Stimulated activated CD8-positive, alpha-beta memory T cell treated with anti-CD3 and anti-CD28 coated beads, Interleukin-7, amount 100 ng/mL, for 1 hour (primary cell): ENCODE measurements at places on chromosomes 4 and X.

- DNase-seq: no peak
Measured at GRCh38 chrX:15606136-15606535, 5.4 kb upstream of the ACE2 start.

- DNase-seq: no peak
Measured at GRCh38 chr4:39410415-39410814, 3.7 kb downstream of the KLB start.

GRCh38 chr4:175453456-175453855 lies 358.6 kb downstream of the GPM6A start:
- DNase-seq: no peak

- DNase-seq: no peak
Measured at GRCh38 chrX:12978205-12979025, 3.5 kb downstream of the TMSB4X start.

DNA sequence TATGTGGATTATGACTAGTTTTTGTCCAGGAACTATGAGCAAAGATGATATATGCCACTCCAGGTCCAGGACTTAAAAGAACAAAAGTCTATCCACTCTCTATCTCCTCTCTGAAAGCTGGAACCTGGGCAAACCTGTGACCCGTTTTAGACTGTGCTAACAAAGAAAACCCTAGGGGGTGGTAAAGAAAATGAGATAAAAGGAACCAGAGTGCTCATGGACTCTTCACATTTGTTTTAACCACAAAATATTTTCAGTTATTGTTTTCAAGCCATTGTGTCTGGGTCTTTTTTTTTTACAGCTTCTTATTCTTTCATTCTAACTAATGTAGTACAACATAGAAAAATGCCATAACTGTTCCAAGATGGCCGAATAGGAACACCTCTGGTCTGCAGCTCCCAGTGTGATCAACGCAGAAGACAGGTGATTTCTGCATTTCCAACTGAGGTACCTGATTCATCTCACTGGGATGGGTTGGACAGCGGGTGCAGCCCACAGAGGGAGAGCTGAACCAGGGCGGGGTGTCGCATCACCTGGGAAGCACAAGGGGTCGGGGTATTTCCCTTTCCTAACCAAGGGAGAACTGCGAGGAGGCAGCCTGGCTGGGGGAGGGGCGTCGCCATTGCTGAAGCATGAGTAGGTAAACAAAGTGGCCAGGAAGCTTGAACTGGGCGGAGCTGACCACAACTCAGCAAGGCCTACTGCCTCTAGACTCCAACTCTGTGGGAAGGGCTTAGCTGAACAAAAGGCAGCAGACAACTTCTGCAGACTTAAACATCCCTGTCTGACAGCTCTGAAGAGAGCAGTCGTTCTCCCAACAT lies 45.1 kb downstream of the CHM start:
- DNase-seq: no peak

DNA sequence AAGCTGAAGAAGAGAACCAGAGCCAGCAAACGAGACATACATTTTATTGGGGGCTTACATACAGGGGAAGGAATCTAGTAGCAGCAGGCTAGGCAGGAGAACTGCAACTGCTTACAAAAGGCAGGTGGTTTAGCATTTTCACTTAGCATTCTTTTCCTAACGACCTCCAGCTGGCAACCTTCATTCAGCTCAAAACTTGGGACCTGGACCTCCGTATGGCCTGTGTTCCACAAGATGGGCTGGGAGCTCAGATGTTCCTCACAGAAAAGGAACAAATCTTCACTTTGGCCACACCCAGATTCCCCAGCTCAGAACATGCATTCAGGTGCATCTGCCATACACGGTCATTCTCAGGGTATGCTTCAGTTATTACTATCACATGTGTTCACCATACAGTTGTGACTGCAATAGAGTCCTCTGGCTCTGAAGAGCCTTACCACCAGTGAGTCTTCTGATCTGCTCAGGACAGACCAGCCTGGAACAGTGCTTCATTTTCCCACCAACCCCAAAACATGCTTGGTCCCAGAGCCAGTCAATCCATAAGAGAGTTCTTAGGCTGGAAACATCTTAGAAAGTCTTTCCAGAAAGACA lies 29.6 kb upstream of the AP1AR start:
- DNase-seq: no peak

GRCh38 chrX:130879869-130880268 lies 23.1 kb downstream of the ENOX2 start:
- DNase-seq: no peak

GRCh38 chr4:104494822-104495559 lies at the start of gene CXXC4:
Gene CXXC4 (minus strand): TSS chr4:104494894. CDS start chr4:104491802, 3,092 bp downstream.
- no peak for DNase-seq

- no peak for DNase-seq
Measured at GRCh38 chr4:101693842-101694398, 96.6 kb upstream of the BANK1 start.

- DNase-seq: no peak
Measured at GRCh38 chrX:49155243-49155899, 7.2 kb upstream of the MAGIX start.

DNA sequence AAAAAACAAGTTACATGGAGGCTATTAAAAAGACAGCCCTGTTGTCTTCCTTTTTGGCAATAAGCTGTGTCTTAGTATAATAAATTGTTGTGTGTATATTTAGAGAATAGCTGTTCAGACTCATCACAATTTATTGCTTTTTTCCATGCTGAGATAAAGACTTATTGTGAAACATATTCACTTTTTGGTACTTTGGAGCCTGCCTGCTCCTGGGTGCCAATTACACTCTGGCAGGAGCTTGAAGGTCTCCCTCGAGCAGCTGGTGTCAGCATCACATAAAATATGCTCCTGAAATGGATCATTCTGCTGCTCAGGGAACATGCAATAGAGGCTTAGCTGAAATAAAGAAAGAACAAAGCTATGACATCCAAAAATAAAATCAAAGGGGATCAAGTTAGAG lies 211.6 kb upstream of the DKK2 start:
- no peak for DNase-seq

DNA sequence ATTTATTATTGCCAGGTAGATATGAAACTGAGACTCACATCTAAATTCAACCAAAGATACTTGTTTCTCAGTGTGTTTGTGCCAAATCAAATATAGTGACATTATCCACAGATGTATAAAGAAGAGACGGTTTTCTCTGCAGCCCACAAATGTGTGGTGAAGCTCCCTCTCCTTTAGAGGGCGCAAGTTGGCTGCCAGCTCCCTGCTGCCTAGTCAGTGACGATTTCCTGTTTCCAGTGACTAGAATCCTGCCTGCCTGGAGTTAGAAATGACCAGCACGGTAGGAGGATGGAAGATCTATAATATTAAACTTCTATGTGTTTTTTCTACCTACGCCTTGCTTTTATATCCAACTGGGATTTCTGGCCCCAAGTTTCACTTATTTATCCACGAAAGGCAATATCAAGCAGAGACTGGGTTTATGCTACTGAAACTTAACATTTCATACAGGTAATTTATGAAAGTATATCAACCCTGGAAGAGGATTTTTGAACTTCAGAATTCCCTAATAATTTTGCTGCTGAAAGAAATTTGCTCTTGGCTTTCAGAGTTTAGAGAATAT lies 1793.7 kb upstream of the TENM3 start:
- no peak for DNase-seq

DNA sequence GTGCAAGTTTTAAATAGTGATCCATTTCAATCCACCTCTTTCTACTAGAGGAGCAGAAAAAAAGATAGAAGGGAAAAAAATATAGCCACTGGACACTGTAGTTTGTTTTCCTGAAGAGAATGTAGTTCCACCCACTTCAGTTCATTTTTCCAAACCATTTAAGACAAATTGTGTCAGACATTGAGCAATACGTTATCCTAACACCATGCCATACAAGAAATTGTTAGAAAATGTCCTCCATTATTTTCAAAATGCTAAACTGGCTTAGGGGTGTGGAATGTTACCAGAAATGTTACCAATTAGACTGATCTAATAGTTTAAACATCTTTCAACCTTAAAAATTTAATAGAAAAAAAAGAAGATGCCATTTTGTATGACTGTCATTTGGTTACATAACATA lies 48.6 kb upstream of the ETNPPL start:
- no peak for DNase-seq

- no peak for DNase-seq
Measured at GRCh38 chr4:147580396-147580795, 36.8 kb upstream of the TMEM184C start.

GRCh38 chr4:70992391-70992881 lies 1.0 kb upstream of the DCK start:
- no peak for DNase-seq

DNA sequence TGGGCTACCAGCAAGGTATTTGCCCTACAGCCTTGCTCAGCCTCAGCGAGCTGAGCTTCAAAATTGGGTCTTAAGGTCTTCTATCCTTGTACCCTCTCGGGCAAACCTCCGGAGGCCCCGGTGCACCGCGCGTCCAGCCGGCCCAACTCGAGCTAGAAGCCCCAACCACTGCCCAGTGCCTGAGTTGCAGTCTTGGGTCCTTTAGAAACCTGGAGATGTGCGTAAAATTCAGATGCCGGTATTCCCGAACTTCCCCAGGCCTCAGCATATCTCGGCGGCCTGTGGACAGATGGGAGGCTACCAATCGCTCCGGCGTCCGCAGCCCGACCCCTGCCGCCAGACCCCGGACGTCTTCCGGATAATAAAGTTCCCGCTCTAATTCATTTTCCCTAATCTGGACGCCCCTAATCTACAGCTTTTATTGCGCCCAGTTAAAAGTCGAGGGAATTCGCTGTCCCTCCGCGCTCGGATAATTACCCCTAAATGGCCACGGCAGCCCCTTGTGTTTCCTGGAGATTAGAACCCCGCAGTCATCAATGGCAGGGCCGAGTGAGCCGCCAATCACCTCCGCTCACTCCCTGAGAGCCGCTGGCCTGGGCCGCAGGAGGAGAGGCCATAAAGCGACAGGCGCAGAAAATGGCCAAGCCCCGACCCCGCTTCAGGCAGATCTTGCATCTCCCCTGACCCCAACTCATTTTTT lies 1.5 kb upstream of the MSX1 start:
- no peak for DNase-seq

DNA sequence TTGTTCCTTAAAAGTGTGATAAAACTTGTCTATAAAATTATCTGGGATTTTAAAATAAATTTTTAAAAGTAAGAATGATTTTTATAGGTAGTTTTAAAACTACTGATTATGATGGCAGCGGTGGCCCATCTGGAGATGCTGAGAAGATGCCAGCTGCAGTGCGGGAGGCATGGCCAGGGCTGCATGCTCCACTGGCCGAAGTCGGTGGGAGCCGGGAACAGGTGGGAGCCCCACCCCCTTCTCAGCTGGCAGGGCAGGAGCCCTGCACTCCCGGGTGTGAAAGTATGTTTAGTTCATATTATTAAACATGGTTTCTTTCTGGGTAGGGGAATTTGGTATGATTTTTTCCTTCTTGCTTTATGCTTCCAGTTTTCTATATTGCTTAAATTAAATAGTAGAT lies 63.8 kb downstream of the CORIN start:
- no peak for DNase-seq

DNA sequence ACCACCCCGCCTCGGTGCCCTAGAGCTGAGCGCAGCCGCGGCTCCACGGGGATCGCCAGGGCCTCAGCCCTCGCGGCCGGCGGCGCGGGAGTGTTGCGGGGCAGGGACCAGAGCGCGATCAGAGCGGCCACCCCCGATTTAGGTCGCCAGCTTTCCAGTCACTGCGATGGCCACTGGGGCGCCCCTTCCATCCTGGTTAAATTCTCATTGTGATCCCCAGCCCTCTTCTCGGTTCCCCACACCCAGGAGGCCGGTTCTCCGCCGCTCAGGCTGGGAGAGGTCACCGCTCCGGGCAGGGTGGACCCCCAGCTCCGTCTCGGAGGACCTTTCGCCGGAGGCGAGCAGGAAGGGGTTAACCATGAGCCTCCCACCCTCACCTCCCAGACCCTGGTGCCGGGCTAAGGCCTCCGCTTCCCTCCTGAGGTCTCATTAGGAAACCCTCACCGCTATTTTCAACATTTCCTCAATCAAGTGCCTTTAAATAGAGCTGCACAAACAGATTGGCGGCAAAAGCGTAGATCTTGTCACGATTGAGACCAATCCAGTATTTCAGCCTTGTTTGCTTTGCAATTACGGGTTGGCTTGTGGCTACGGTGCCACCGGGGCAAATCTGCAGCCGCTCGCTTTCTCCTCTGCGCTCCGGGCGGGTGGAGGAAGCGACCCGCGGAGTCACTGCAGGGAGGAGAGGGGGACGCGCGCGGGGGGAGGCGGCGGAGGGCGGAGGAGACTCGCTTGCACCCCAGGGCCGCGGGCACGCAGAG lies 8.3 kb upstream of the HAND2 start:
- DNase-seq: no peak

- DNase-seq: no peak
Measured at GRCh38 chrX:118181030-118181429, 64.4 kb upstream of the KLHL13 start.

DNA sequence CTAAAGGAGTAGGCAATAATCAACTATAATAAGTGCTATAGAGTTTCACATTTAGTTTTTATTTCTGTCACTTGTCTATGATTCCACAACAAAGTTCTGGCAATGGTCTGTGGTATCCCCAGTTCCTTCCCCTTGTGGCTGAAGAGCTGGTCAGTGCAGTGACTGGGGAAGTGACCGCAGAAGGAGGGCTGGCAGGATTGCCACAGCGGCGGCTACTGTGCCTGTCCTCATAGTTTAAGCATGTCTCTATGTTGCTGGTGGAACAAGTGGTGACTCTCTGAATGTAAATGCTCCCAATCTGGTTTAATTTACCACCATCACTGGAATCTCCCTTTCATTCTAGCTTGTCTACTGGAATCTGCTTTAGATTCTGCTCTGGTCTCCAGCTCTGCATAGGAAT lies 170.6 kb upstream of the GK2 start:
- no peak for DNase-seq

DNA sequence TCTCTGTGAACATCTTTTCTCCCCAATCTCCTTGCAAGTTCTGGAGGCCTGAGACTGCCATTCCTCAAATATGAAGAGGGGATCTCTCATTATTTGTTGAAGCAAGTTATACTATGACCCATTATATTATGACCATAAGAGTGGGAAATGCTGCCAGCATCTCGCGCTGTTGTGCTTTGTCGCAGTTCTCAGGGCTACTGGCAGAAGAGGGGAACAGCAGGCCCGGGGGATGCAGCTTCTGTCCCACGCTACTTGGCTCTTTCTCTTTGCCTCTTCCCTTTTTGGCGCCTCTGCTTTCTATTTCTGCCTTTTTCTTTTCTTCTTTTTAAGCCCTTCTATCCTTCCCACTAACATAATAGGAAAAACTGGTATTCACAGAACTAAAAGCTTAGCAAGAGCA lies 64.2 kb downstream of the GEMIN8 start:
- no peak for DNase-seq

GRCh38 chr4:77600521-77601451 lies 4.8 kb upstream of the CXCL13 start:
- no peak for DNase-seq

- DNase-seq: no peak
Measured at GRCh38 chr4:52939739-52940138, 77.6 kb downstream of the RASL11B start.

GRCh38 chrX:101191217-101191750 lies 28.3 kb upstream of the DRP2 start:
- DNase-seq: no peak

GRCh38 chrX:17375367-17375636 lies 302 bp downstream of the NHS start:
- DNase-seq: no peak

GRCh38 chrX:65871671-65872311 lies 168.1 kb downstream of the VSIG4 start:
- no peak for DNase-seq

GRCh38 chr4:98586962-98587354 lies 71.5 kb downstream of the TSPAN5 start:
- DNase-seq: no peak

- DNase-seq: no peak
Measured at GRCh38 chrX:31851761-31852160, 779.9 kb upstream of the FTHL17 start.

- DNase-seq: no peak
Measured at GRCh38 chr4:150874338-150875226, 140.5 kb downstream of the LRBA start.

GRCh38 chr4:15031197-15031596 lies 28.9 kb downstream of the CPEB2 start:
- DNase-seq: no peak
